ENCODE measurements at places on chromosomes 6 and 20.

DNA sequence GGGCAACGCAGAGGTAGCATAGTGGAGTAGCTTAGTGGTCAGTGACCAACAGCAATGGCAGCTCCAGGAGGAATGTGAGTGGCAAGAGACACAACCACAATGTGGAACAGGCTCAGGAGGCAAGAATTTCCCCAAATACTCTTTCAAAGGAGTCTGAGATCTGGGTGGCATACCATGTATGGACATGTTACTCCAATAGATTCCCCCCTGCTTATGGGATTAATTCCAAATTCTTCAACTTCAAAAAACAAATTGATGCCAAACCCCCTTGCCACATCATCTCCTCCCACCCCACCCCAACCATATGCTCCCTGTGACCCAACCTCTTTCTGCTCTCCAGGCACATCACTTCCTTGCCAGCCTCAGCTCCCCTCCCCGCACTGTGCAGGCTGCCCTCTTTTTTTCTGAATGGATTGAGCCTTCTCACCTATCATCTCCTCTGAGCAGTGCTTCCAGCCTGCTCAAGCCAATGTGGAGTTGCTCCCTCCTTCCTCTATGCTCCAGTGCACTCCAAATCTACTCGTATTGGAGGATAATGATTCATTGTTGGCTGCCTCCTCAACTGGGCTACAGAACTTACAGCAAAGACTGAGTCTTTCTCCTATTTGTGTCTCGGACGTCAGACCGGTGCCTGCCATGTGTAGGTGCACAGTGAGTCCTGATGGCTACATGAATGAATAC, 93.0 kb upstream of the CEP85L start:
- no peak for DNase-seq

DNA sequence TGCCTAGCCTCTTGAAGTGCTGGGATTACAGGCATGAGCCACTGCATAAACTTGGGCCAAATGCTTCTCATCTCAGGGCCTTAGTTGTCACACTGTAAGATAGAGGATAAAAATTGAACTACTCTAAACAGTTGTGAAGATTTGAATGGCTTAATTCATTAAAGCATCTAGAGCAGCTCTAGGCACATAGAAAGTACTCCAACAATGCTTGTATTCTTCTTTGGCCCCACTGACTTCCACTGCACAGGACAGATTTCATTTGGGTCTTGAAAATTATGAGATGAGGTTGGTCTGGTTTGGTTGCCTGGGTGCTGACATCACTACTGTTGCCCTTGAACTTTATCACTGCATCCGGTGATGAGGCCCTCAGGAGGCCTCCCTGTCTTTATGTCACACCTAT, 10.0 kb upstream of the HBS1L start:
- DNase-seq = no peak

- no peak for DNase-seq
Measured at GRCh38 chr20:56516631-56517030, 7.9 kb upstream of the FAM209A start.

- DNase-seq = no peak
Measured at GRCh38 chr20:62215991-62216635, 4.0 kb downstream of the HRH3 start.

GRCh38 chr20:4855555-4855954, 133.8 kb downstream of the PRND start:
- DNase-seq = no peak

GRCh38 chr6:105304825-105305224, 98.1 kb downstream of the PREP start:
- DNase-seq = no peak

DNA sequence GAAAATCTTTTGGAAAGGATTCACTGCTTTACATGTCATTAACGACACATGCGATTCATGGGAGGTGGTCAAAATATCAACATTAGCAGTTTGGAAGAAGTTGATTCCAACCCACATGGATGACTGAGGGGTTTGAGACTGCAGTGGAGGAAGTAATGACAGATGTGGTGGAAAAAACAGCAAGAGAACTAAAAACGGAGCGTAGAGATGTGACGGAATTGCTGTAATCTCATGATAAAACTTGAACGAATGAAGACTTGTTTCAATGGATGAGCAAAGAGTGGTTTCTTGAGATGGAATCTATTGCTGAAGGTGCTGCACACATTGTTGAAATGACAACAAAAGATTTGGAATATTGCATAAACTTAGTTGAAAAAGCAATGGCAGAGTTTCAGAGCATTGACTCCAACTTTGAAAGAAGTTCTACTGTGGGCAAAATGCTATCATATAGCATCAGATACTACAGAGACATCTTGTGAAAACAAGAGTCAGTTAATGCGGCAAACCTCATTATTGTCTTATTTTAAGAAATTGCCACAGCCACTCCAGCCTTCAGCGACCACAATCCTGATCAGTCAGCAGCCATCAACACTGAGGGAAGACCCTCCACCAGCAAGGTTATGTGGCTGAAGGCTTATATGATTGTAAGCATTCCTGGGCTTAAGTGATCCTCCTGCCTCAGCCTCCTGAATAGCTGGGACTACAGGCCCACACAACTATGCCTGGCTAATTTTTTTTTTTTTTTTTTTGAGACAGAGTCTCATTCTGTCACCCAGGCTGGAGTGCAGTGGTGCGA, 19.2 kb downstream of the SRSF3 start:
- no peak for DNase-seq

GRCh38 chr6:39411465-39411864, 89.0 kb upstream of the KCNK16 start:
- no peak for DNase-seq

DNA sequence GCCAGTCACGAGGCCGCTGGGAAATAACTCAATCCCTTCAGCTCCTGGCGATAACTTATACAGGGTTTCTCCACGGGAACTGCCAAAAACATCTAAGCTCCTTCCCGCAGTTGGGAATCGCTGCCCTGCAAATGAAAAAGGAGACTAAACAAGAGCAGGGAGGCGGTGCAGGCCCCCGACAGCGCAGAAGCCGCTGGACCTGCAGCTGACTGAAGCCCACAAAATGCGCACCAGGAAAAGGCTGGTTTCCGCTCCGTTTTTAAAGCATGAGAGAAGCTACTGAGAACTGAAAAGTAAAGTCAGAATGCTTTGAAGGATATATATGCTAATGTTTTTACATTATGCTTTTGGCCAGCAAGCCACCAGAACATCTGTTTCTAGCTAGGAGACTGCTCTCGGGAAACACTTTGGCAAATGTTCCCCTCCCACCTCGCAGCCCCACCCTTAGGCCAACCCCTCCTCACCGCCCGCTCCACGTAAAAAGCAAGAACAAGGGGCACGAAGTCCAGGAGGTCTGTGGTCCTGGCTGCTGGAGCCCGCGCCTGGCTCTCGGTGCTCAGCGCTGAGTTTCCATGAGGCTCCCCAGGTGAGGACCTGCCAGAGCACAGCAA, 90.5 kb downstream of the SOD2 start:
- DNase-seq = no peak

GRCh38 chr6:70414813-70415212, 1.5 kb downstream of the FAM135A start:
- no peak for DNase-seq

- no peak for DNase-seq
Measured at GRCh38 chr6:137921823-137922222, 54.8 kb downstream of the TNFAIP3 start.

GRCh38 chr6:159134701-159135364, 34.4 kb upstream of the FNDC1 start:
- DNase-seq = no peak

- DNase-seq = no peak
Measured at GRCh38 chr6:159378411-159379328, 209.5 kb downstream of the FNDC1 start.

GRCh38 chr6:127147534-127147933, 29.1 kb downstream of the RSPO3 start:
- DNase-seq = no peak

DNA sequence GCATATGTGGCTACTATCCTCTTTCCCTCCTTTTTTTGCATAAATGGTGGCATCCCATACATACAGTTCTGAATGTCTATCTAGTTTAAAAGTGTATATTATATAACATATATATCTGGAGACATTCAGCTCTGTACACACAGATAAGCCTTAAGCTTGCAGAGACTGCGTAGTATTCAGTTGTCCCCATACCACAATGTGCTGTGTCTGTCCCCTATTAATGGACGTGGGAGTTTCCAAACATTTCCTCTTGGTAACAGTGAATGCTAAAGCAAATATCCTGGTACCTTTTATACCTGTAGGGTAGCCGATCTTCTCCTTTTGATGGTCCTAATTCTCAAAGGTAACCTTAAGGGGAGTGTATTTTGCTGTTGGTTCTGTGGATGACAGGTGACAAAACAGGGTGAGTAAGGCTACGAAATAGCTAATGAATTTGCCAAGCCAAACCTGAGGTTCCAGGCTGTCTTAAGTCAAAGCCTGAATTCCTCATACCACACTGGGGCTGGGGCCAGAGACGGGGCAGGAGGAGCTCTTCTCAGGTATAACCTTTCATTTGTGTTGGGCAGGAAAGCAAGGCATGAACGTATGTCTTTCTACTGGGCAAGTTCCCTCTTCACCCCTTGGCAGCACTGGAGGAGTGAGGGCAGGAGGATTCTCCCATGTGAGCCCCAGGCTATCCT, 7.8 kb upstream of the C2 start:
- DNase-seq = no peak

GRCh38 chr6:107587451-107587850, 97.5 kb downstream of the SOBP start:
- DNase-seq = no peak

- no peak for DNase-seq
Measured at GRCh38 chr6:161189891-161190290, 84.0 kb downstream of the AGPAT4 start.

DNA sequence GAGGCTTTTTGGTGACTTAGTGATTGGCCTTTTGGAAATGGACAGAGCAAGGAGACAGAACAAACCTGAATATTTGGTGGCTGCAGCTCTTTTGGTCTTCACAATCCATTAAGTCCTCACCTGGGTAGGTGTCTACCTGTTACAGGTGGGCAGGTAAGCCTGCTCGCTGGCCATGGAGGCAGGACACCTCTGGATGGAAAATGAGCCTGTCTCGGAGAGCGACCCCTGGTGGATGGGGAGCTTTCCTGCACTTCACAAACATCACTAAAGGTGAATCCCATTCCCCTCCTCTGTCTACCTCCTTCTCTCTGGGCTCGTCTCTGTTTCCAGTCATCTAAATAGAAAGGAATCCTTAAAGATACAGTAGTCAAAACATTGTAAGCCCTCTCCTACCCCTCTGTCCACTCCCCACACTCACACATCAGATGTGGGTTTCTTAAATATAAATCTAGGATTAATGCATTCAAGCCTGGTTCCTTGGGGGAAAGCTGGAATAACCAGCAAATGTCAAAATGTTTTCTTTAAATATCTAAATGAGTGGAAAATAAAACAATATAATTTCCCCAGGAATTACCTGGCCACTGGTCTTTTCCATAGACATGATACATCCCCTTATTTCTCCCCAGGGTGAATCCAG, 304.9 kb downstream of the CDH26 start:
- no peak for DNase-seq

DNA sequence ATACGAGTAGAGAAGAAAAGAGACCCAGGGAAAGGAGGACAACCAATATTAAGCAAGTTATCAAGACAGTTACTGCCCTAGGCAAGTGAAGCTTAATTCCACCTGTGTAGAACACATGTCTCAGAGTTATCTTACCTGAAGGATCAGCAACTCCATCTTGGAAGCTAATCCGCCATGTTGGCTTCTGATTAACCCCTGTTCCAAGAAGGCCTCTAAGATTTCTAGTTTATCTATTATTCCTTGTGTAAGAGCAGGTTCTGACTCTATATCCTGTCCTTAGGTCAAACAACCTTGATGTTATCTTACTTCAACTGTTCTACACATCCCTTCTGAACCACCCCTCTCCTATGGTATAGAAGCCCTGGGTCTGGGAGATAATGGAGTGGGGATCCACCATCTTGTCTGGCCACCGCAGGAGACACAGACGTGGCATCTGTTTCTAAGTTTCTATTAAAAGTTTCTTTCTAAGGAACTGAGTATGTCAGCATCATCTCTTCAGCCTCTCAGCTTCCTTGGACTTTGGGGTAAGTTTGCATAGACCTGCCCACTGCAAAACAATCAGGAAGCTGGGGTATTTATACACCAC, 27.7 kb upstream of the PTPN1 start:
- DNase-seq = no peak

GRCh38 chr6:142927904-142928303, 17.1 kb downstream of the HIVEP2 start:
- no peak for DNase-seq

DNA sequence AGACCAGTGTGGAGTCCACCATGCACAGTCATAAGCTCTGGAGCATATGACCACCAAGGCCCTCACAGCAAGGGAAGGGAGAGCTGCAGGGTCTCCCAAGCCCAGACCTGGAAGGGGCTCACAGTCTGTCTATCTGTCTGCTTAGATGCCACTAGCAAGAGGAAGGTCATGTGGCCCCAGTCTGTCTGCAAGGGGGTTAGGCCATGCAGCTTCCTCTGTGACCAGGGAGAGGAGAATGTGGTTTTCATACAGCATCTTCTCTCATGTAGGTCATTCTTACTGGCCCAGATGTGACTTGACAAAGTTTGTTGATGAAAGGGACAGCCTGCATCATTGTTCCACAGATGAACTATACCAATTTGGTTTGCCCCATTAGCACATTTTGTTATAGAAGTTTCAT, 260.8 kb downstream of the FARS2 start:
- no peak for DNase-seq

- DNase-seq = no peak
Measured at GRCh38 chr6:151679941-151680340, 127.5 kb upstream of the ESR1 start.

DNA sequence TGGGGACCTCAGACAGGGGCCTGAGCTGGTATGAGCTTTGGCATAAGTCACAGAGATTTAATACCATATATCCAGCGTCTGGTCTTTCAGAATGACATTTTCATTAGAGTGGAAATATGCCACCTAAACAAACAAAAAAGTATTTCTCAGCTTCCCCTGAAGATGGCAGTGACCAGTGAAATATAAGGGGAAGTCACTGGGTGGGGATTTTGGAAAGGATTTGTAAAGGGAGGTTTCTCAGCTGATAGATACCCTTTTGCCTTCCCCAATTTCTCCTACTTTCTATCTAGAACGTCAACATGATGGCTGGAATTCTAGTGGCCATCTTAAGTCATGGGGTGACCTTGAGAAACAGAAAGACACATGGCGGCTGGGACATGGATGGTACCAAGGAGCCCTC, 137.7 kb upstream of the LRFN2 start:
- DNase-seq = no peak

GRCh38 chr20:62918147-62918546, 8.2 kb downstream of the DIDO1 start:
- no peak for DNase-seq

GRCh38 chr6:27837625-27838057, 74.6 kb downstream of the OR2B2 start:
- DNase-seq = no peak

DNA sequence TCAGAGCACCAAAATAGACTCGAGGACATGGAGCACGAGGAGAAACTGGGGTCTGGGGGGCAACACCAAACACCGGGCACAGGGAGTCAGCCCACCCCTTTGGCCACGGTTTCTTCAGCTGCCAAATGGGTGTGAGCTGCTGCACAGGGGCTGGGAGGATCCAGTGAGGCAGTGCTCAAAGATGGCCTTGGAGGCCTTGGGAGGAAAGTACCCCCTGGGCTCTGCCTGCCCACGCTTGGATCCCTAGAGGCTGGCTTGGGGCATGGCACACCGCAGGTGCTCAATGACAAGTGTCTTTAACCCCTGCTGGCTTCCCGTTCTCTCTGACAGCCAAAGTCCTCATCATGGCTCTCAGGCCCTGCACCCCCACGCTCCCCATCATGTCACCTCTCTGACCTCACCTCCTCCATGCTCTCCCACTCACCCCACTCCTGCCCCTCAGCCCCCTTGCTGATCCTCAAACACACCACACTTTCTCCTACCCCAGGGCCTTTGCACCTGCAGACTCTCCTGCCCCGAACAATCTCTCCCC, 190.3 kb downstream of the ANKRD60 start:
- DNase-seq = no peak
